Endothelial cell of umbilical vein (primary cell): ENCODE measurements at places on chromosomes 7 and 10.

GRCh38 chr7:24869572-24869971 lies 110.4 kb downstream of the OSBPL3 start:
- no peak for DNase-seq

GRCh38 chr7:11931307-11931706 lies 99.3 kb upstream of the THSD7A start:
- no peak for DNase-seq

- no peak for DNase-seq
These were observed 80.5 kb downstream of the ELAPOR2 start for GRCh38 chr7:86978808-86979506.

DNA sequence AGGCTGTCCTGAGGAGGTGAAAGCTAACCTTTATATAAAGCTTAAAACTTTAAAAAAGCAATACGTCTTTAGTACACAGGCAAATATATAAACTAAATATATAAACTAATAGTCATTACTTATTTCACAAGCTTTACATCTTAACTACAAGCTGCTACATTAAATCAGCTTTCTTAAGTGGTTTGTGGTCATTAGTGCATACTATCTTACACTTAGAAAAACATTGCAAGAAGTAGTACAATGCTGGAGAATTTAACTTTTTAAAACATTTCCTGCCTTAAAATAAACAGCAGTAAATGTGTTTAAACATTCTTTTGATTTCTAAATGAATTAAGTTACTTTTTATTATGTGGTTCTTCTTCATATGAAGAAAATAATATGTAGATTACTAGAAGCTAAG lies 36.3 kb downstream of the MET start:
- no peak for DNase-seq

DNA sequence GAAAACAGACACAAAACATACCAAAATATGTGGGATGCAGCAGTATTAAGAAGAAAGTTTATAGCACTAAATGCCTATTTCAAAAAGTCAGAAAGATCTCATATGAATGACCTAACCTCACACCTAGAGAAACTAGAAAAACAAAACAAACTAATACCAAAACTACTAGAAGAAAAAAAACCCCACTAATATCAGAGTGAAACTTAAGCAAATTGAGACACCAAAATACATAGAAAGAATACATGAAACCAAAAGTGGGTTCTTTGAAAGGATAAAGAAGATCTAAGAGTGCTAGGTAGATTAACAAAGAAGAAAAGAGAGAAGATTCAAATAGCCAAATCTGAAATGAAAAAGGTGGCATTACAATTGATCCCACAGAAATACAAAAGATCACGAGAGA lies 494.1 kb downstream of the SH2D4B start:
- no peak for DNase-seq

- DNase-seq, result no peak
These were observed 26.5 kb downstream of the PDE1C start for GRCh38 chr7:32043688-32044087.

DNA sequence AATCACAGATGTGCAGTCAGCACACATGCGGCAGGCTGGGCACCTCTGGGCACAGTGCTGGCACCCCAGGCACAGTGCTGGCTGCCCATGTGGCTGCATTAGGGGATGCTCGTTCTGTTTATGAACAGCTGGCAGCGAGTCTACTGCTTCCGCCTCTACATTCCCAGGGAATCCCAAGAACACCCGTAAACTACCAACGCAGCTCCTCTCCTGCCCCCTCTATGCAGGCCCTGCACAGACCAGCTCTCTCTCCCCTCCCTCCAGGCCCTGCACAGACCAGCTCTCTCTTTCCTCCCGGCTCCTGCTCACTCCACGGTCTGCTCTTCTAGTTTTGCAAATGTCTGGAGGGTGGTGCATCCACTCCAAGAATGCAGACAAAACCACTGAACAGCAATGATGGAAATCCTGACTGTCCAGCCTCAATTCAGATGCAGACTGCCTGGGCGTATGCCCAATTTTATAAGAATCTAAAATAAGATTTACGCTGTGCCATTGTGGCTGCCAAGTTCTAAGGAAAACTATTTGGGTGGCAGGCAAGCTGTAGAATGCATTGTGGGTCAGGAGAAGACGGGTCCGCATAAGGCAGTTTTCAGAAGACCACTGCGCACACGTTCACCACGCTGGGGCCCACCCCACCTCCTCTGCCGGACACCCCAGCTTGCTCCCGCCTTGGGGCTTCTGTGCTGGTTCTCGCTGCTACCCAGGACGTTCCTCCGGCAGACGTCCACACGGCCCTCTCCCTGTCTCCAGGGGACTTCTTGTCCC lies 234.6 kb downstream of the ZMYND11 start:
- no peak for DNase-seq

DNA sequence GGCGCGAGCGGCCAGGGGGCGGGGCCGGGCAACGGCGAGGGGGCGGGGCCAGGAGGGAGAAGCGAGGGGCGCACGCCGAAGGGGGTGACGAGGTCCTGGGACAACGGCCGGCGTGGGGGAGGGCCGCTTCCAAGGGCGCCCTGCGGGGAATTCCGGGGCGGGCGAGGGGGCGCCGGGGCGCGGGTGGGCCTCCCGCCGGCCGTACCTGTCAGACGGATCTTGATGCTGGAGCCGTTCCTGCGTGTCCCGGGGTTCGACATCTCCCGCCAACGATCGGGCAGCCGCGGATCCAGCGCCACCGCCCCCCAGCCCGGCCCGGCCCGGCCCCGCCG lies 421 bp downstream of the SMURF1 start:
- DNase-seq, result no peak

DNA sequence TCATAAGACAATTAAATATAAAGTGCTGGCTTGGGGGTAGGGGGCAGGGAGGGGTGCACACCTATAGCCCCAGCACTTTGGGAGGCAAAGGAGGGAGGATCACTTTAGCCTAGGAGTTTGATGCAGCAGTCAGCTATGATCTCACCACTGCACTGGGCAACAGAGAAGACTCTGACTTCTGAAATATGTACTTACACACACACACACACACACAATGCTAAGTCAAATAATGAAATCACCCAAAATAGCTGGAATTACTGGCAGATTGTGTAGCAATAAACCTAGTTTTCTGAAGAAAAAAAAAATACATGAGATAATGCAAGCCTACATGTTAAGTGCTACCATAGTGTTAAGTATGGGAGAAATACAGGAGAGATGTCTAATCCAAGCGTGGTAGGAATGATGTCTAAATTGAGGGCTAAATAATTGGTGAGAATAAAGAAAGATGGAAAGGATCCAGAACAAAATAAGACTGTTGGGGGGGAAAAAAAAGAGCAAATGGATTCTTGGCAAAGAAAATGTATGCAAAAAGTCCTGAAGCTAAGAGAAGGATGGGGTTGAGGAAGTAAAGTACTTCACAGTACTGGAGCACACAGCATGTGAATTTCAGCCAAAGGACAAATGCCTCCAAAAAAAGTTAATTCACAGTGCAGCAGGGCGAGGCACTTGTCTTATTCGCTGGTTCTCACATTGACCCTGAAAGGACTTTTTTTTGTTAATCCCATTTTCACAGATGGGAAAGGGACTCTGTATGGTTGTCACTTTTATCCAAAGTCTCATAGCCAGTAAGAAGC lies 73.9 kb downstream of the IGF2BP3 start:
- DNase-seq, result no peak

DNA sequence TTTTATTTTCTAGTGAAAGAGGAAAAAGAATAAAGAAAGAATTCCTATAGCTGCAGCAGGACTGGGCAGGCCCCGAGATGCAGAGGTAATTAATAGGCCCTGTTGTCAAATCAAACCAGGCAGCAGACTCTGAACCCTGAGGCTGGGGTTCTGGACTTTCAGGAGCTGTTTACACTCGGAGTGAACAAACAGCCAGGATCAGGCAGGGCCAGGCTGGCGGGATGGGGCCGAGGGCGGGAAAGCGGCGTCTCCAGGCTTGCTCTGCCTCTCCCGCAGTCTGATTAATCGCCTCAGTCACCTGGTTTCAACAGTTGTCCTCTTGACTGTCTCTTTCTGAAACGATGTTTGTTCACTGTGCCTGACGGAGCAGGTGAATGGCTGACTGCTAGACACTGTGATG lies 675.4 kb upstream of the FOXK1 start:
- no peak for DNase-seq

- no peak for DNase-seq
These were observed 31.3 kb downstream of the FZD1 start for GRCh38 chr7:91295576-91295975.

DNA sequence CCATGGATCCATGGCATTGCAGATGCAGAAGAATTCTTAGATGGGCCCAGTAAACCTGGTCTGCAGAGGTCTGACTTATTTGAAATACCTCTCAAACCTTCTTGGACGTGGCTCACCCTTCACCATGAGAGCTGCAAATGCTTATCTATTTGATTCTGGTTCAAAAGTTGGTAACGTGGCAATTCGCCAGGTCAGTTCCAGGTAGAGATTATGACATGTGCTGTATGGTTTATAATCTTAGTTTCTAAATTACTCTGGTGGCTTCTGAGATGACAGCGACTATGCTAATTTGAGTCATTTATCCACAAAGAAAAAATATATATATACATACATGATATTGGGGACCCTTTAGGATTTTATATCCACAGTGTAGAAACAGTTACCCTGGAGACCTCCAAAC lies 68.8 kb downstream of the NRP1 start:
- no peak for DNase-seq

DNA sequence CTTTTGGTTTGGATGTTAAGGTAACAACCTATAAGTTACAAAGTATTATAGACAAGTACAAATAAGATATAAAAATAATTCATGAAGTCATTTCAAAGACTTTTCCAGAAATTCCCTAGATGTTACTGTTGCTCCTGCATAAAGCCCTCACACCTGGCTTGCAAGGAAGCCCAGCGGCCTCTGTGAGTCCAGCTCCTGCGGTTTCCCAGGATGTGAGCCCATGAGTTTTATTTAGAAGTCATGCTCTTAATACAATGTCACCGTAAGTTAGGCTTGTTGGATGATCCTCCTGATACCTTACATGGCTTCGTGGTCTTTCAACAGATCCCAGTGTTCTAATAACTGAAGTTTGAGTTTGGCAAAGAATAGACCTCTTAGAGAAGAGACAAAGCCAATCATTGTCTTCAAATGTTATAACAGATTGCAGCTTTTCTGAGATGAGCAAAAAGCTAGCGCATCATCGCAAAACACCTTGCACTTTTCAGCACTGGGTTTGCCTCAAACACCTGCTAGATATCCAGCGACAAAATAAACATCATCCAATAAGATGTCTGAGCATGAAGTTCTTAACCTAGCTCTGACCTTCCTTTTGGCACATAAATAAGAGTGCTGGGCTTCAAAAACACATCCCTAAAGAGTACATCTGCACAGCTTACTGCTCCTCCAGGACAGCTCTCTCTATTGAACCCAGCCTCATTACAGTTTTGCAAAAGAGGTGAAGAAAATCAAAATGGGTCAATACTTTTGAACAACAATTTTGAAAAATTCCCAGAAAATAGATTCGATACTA lies 3.6 kb downstream of the FAM171A1 start:
- no peak for DNase-seq

GRCh38 chr7:1767524-1767923 lies 97.4 kb downstream of the ELFN1 start:
- no peak for DNase-seq

DNA sequence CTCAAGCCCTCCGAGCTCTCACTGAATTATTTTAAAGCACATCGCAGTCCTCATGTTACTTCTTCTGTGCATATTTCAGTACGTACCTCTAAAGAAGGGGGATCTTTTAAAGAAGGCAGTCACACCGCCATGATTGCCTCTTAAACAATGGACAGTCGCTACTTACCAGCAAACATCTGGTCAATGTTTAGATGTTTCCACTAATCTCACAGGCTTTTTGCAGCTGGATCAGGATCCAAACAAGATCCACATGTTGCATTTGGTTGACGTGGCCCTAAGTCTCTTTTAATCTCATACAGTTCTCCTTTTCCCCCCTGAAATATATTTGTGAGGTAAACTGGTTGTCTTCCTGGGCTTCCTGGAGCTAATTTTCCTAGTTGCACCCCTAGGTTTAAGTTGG lies 50.0 kb downstream of the PRF1 start:
- no peak for DNase-seq

DNA sequence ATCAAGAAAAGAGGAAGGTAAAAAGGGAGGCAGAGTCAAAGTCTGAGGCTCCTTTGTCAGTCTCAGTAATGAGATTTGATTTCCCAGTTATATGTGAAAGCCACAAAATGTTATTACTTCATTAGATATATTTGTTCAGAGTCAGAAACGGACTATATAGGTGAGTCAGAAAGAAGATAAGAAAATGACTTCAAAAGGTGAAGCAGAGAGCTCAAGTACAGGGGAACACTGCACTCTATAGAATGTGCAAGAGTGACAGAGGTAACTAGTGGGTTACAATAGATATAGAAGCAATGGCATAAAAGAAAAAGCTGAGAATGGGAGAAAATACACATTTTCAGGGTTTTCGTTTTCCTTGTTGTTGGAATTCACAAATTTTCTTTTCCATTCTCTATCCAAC lies 43.3 kb downstream of the DGKB start:
- DNase-seq, result no peak

DNA sequence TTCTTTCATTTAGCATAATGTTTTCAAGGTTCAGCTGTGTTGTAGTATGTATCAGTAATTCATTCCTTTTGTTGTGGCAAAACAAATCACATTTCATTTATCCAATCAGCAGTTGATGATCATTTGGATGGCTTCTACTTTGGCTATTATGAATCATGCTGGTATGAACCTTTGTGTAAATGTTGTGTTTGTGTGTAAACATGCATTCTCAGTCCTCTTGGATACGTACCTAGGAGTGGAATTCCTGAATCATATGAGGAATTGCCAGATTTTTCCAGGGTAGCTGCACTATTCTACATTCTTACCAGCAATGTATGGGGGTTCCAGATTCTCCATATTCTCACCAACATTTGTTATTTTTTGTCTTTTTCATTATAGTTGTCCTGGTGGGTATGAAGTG lies 578.5 kb upstream of the MKI67 start:
- DNase-seq, result no peak

DNA sequence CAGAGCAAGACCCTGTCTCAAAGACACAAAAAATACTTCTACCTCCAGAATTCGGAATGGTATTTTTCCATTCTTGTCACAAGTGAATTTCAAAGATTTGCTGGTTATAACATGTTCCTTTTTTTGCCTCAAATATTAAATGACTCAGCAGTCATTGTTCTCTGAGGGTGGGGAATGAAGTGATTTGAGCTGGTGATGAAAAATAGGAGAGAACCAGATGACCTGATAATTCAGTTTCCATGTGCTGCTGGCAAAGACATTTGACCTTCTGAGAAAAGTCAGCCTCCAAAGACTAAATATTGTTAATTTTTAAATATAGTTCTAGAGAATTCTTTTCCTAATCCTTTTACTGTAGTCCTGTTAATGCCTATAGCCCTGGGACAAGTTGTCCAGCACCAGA lies 78.9 kb downstream of the CACNB2 start:
- no peak for DNase-seq
